H1 (cell line): ENCODE measurements at places on chromosomes 6 and 20.
A peak's percentile ranks its signal among the peaks of the same experiment; 100 is the strongest.

DNA sequence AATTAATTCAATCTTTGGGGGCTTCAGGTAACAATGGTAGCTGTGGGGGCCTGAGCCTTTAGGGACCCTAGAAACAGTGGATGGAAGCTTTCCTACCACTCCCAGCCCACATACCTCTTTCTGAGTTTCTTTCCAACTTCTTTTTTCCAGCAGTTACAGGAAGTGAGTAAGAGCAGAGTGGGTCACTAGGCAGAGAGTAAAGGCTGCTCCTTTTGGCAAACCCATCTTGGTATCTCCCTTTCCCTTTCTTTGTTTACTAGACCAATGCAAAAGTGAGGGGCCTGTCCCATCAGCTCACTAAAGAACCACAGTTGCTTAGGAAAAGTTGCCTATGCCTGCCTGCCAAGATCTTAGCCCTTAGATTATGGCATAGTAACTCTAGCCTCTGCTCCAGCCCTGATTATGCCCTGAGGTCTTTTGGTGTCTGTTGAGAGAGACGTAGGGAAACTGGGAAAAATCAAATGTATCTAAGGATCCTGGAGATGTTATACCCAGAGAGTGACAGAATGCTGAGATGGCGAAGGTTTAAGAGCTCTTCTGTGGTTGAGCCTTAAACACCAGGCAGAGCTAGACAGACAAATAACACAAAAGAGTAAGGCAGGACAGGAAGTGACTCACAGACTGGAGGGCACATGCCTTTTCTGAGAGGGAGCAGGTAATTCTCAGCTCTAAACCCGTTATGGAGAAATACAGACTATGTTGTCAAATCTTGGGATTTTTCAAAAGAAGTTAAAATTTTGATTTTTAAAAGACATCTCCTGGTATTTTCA, 31.3 kb downstream of the TRMT6 start:
- no peak overlapping the region for H3K4me3 ChIP-seq
- peaks cover 9% of the 10 kb centered on the region for H3K4me1 ChIP-seq
- no peaks in the 10 kb centered on the region for H3K36me3 ChIP-seq
- no peak for DNase-seq
- no peak overlapping the region for H3K27ac ChIP-seq
- no peaks in the 10 kb centered on the region for H3K27me3 ChIP-seq

DNA sequence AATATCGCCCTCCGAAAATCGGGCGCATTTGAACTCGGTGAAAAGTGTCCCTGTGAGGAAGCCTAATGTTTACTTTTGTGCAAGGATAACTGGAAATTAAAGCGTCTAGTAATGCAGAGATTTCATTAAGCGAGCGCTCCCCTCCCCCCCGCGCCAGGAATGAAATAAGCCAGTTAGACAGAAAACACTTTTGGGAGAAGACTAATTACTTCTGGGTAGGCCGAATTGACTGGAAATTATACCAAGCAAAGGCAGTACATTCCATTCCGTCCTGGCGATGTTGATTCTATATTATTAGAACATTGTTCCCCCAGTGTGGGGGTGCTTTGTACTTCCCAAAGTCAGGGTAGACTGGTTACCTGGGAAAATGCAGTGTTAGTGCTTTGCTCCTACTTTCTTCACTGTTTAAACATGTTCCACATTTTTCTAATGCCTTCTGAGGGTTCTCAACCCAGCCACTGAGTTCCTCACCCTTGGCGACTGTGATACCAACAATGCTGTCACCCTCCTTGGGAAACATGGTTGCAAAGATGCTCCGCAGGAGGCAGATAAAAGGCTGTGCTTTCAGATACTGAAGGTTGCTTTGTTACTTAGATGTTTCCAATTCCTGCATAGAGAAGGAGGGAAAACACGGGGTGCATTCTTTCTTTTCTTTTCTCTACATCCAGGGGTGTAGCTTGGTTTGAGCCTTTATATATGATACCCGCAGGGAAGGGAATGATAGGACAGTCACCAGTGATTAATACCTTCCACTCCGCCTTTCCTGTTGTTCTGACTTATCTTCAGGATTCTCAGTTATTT, 2.6 kb downstream of the GJA1 start:
- H3K27ac ChIP-seq, result peak overlapping the region; percentile 91
- peak overlapping the region; percentile 94 for H3K4me3 ChIP-seq
- no peaks in the 10 kb centered on the region for H3K27me3 ChIP-seq
- no peak for DNase-seq

GRCh38 chr6:8578006-8578405, 142.7 kb upstream of the SLC35B3 start:
- DNase-seq, result no peak
- no peaks in the 10 kb centered on the region for H3K36me3 ChIP-seq
- no peak overlapping the region for H3K27ac ChIP-seq
- H3K27me3 ChIP-seq, result no peaks in the 10 kb centered on the region
- H3K4me3 ChIP-seq, result no peak overlapping the region

DNA sequence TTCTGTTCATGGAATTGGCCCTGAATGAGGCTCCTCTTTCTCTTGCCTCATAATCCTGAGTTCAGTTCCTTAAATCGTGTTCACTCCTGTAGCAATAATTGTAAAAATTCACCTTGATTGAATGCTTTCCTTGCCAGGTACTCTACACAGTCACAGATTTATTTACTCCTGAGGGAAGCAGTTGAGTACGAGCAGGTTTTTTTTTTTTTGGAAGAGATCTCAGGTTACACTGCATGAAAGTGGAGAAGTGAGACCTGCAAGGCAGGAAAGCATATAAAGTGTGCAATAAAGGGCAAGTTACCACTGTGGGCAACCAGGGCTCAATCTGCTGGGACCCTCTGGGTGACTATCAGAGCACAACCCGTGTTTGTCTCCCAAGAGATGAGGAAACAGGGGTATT, 93.0 kb upstream of the DOK5 start:
- no peak overlapping the region for H3K27ac ChIP-seq
- H3K27me3 ChIP-seq, result no peaks in the 10 kb centered on the region
- H3K4me1 ChIP-seq, result peaks cover 4% of the 10 kb centered on the region

- no peaks in the 10 kb centered on the region for H3K27me3 ChIP-seq
- no peak for DNase-seq
- no peak overlapping the region for H3K4me3 ChIP-seq
- no peaks in the 10 kb centered on the region for H3K4me1 ChIP-seq
These were observed 41.8 kb downstream of the GCLC start for GRCh38 chr6:53503060-53503459.

- no peaks in the 10 kb centered on the region for H3K27me3 ChIP-seq
- H3K36me3 ChIP-seq, result peaks cover 18% of the 10 kb centered on the region
- no peak for DNase-seq
These were observed 57.4 kb downstream of the B4GALT5 start for GRCh38 chr20:49656304-49656703.

DNA sequence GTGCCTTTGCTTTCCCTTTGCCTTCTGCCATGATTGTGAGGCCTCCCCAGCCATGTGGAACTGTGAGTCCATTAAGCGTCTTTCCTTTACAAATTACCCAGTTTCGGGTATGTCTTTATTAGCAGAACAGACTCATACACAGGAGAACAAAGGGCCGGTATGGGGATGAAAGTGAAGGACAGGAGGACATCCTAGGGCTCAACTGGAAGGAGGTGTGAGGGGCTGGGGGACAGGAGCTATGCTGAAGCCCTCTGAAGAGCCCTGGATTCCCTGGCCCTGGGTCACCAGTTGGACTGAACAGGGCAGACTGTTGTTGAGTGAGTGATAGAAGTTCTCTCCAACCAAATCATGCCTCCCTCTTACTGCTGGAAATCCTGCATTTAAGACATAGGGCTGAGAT, 105.8 kb downstream of the SCML4 start:
- no peak overlapping the region for H3K4me3 ChIP-seq
- no peak overlapping the region for H3K27ac ChIP-seq
- no peak for DNase-seq
- no peaks in the 10 kb centered on the region for H3K36me3 ChIP-seq
- H3K27me3 ChIP-seq, result no peaks in the 10 kb centered on the region

DNA sequence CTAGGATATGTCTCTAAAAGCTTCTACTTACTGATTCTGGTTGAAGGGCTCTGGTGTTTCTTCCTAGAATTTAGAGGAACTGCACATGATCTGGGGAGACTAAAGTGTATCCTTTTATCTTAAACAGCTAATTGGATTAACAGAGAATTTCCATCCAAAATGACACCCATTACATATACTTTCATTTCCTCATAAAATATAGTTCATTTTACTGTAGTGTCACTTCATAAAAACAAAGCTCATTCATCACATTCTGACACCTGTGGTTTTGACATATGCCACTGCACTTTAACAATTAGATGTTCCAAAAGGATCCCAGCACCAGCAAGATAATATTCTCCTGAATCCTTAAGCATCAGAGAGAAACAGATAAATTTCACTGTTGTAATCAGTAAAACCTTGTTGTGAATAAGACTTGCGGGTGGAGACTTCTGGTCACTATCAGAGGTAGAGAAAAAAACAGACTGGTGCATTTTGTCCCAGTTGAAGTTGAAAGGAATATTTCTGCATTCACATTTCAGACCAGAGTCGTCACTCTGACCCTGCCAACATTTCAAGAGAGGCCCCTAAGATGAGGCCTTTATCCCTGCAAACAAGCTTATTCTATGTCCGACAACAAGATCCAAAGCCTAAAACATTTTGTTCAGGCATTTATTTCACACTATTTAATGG, 175.3 kb upstream of the BMP5 start:
- H3K4me1 ChIP-seq, result no peaks in the 10 kb centered on the region
- DNase-seq, result no peak
- H3K27me3 ChIP-seq, result no peaks in the 10 kb centered on the region
- no peaks in the 10 kb centered on the region for H3K36me3 ChIP-seq
- no peak overlapping the region for H3K27ac ChIP-seq

DNA sequence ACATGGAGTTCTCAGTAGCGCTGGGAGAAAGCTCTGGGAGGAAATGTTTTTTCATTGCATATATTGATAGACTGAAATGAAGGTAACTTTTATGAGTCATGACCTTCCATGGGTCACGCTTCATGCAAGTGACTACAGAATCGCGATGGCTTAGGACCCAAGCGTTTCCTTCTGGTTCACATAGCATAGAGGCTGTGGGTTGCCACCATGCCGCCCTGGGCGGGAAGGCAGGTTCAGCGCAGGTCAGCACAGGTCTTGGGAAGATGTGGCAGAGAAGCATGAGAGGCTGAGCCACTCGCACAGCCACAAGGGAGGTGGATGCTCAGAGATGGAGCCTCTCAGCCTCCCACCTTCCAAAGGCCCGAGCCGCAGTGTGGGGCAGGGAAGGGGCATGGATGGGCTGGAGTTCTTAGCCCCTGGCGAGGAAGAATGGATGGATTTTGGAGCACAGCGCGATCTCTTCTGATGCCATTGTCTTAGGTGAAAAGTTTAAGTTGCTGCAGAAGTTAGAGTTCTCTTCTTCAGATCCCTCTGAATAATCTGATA, 219.5 kb downstream of the SMOC2 start:
- H3K4me1 ChIP-seq, result peaks cover 4% of the 10 kb centered on the region
- H3K27me3 ChIP-seq, result no peaks in the 10 kb centered on the region
- peak; percentile 24 for DNase-seq
- no peak overlapping the region for H3K4me3 ChIP-seq
- H3K36me3 ChIP-seq, result no peaks in the 10 kb centered on the region

DNA sequence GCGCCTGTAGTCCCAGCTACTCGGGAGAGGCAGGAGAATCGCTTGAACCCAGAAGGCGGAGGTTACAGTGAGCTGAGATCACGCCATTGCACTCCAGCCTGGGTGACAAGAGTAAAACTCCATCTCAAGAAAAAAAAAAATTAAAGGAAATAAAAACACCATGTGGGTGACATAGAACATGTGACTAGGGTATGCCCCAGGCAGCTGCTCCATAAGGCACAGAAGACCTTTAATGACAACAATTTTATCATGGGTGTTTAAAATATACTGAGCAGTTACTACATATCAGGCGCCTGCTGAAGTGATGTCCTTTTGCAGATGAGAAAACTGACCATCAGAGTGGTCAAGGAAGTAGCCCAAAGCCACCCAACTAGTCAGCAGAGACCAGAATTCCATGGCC, 8.0 kb downstream of the PEDS1 start:
- peaks cover 7% of the 10 kb centered on the region; the same call in 1 of the 2 replicates for H3K36me3 ChIP-seq
- H3K27me3 ChIP-seq, result no peaks in the 10 kb centered on the region
- H3K4me3 ChIP-seq, result no peak overlapping the region
- H3K4me1 ChIP-seq, result peaks cover 14% of the 10 kb centered on the region
- no peak overlapping the region for H3K27ac ChIP-seq

DNA sequence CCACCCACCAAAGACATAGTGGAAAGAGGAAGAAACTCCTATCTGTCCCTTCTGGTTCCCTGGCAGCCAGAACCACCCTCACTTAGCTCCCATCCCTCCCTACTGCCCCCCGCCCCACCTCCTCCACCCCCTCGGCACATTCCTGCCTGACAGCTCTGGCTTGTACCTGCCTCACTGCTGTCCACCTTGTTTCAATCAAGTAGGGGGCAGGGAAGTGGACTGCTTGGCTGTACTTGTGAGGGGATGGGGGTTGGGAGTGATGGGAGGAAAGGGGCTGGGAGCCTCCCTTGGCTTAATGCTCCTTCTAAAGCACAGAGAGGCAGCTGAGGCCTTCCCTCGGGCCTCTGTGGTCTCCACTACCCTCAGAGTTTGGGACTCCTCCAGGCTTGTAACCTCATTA, 22.1 kb upstream of the ZNF76 start:
- peaks cover 19% of the 10 kb centered on the region for H3K27me3 ChIP-seq
- no peak overlapping the region for H3K4me3 ChIP-seq
- peaks cover 44% of the 10 kb centered on the region for H3K4me1 ChIP-seq
- no peak for DNase-seq
- no peaks in the 10 kb centered on the region for H3K36me3 ChIP-seq

- H3K27ac ChIP-seq, result no peak overlapping the region
- no peak overlapping the region for H3K4me3 ChIP-seq
- H3K36me3 ChIP-seq, result no peaks in the 10 kb centered on the region
- no peaks in the 10 kb centered on the region for H3K4me1 ChIP-seq
- H3K27me3 ChIP-seq, result no peaks in the 10 kb centered on the region
These were observed 430.7 kb upstream of the PTCHD4 start for GRCh38 chr6:48541649-48542048.

DNA sequence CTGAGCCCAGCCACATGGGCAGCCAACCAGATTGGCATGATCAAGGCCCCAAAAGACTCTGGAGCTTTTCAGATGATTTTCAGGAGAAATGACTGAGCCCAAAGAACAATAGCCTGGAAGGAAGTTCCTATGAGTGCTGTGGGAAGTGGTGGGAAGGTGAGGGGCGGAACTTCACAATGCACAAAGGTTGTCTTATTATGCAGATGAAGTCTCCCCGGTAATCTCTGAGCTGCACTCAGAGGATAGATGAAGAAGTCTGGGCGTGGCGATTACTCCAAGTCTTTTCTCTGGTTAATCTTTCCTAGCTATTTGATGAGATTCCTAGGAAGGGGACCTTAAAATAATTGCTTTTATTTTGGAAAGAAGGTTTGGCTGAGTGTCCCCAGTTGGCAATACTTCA, 36.9 kb downstream of the LBP start:
- no peaks in the 10 kb centered on the region for H3K27me3 ChIP-seq
- no peaks in the 10 kb centered on the region for H3K36me3 ChIP-seq
- H3K27ac ChIP-seq, result no peak overlapping the region
- no peak overlapping the region for H3K4me3 ChIP-seq

GRCh38 chr6:5205035-5205507, 55.7 kb downstream of the LYRM4 start:
- peaks cover 2% of the 10 kb centered on the region; the same call in 1 of the 2 replicates for H3K4me1 ChIP-seq
- H3K27ac ChIP-seq, result no peak overlapping the region
- H3K4me3 ChIP-seq, result no peak overlapping the region
- H3K27me3 ChIP-seq, result no peaks in the 10 kb centered on the region
